ENCODE measurements at places on chromosomes 2 and 18.

DNA sequence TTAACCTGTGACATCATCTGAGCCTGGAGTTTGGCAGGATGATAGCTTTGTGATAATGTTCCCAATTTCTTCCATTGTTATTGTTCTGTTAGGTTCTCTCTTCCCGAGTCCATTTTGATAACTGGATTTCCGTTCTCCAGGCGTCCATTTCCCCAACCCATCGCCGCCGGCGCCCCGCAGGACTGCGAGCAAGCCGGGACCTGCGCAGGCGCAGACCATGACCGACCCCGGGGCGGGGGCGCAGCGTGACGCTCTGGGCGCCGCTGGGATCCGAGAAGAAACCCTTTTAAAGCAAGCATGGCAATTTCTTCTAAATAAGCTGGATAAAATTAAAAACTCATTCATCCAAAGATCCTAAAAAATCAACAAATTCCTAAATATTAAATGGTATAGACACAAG is at the start of gene SLC25A52:
Gene SLC25A52, minus strand, starts transcription at position 186 of the 400 bp plus-strand sequence. CDS start 219 bp downstream, outside the sequence.
- no peak for DNase-seq

- DNase-seq: no peak
Measured at GRCh38 chr2:231667496-231667895, 40.8 kb upstream of the PTMA start.

DNA sequence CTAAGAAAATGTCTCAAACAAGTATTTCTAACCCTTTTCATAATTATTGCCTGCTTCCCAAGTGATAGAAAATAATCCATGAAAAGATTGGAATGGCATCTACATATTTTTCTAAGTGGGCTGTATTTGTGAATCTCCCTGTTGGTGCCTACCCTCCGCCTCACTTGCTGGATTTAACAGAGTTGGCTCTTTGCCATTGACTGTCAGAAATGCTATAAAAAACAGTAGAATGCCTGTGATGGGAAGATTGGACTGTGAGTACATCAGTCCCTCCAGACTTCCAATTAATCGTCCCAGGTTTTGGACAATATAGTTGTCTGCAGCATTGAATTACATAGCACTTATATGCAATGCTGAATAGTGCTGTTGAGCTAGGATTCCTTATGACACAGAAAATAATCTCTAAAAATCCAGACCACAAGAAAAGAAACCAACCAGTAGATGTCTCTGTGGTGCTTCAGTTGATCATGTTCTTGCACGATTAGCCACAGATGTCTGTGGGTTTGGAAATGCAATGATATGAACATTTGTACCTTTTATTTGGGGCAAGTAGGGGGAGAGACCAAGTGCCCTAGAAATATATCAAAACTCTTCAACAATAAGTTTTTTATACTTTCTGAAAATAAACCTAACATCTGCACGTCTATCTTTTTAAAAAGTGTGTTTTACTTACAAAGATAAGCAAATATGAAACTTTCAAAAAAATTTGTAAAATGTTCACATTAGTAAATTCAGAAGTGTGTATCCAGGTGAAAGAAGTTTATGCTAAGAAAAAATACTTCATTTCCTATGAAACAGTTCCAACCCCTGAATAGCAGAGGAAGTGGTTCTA is 88.5 kb downstream of the DYNAP start:
- peak; percentile 73 for DNase-seq

DNA sequence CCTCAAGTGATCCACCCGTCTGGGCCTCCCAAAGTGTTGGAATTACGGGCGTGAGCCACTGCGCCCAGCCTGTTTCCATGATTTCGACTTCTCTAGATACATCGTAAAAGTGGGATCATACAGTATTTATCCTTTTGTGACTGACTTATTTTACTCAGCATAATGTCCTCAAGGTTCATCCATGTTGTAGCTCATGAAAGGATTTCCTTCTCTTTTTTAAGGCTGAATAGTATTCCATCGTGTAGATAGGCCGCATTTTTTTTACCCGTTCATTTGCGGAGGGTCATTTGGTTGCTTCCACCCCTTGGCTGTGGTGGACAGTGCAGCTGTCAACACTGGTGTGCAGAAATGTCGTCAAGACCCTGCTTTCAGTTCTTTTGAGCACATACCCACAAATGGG is 48.8 kb upstream of the SMAD7 start:
- no peak for DNase-seq

DNA sequence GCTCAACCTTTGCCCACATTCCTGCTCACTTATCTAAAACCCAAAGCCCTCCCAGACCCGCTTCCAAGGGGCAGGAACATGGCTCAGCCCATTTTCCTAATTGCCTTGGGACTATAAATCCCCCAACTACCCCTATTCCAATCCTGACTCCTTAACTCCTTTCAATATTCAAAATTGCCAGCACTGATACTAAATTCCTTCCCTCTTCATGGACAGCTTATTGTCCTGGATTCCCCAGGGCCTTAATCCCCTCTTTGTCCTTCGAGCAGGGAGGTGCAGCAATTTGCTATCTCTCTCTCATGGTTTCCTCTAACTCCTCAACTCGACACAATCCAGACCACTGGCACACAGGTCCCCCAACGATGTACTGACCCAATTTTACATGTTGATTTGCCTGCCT is 99.1 kb downstream of the SLC25A12 start:
- no peak for DNase-seq

- no peak for DNase-seq
Measured at GRCh38 chr2:109702250-109702985, 88.3 kb downstream of the SOWAHC start.

DNA sequence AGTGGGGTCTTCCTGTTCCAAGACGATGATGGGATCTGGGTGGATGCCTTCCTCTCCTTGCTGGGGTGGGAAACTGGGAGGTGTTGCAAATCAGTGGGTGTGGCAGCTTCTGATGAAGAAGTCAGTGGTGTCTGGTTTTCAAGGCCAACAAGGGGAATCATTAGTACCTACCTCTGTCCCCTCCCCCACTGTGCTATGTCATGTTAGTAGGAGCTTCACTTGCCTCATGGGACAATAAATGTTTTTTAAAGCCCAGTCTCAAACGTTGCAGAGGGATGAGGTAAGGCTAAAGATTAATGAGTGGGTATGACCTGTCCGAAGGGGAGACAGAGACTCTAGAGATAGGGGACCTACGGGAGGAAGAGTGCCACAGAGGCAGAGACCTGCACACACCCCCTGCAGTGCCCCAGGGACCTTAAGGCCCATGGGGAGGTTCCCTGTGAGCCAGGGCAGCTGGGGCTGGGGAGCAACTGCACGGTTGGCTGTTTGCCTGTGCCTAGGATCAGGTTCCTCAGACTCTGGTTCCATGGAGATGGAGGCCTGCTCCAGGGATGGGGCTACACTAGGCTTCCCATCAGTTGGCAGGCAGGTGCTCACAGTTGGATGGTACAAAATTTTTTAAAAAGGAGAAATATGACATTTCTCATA is 37.8 kb upstream of the SLC1A4 start:
- no peak for DNase-seq

DNA sequence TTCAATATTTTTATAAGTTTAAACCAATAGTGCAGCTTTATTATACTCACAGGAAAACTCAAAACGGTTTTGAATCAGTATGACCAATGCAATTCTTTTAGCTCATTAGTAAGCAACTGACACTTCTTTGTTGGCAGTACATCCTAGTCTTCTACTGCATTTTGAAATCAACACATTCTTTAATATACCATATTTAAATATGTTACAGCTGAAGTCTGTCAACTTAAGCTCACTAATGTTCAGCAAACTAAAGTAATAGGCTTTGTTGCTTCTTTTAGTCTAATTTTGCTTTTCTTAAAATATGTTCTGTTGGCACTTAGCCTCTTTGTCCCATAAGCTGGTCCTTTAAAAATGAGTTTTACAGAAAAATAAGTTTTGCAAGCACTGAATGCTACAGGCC is 55.4 kb upstream of the CCBE1 start:
- DNase-seq: no peak

DNA sequence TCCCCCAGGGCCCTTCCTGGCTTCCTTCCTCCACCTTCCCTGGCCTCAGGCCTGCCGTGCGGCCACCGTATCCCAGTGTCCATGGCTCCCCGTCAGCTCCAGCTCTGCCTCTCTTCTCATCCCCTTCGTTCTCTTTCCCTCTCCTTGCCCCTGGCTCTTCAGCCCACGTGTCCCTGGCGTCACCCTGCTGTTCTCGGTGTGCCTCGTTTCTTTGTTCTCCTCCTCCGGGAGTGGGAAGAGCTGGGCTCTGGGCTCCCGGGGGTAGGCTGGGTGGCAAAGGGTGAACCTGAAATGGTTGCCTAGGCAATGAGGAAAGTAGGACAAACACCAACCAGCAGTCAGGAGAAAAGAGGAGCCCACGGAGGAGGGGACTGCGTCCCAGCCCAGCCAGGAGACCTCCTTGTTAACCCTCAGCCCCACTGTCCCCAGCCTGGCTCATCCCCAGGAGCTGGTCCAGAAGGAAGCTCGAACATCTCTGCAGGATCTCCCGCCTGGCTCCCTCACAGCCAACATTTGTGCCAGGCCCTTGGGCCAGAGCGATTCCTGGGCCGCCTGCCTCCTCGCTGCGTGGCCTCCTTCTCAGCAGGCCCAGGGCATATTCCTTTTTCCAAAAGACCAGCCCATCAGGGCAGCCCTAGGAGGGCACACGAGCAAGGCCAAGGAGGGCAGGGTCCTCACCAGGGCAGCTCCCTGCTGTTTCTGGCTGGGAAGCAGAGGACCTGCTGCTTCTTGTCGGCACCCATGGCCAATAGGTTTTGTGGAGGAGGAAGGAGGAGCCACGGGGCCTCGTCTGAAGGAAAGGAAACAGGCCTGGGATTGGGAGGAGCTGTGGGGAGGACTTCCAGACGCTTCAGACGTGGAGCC is 30.9 kb upstream of the DNMT3A start:
- DNase-seq: no peak

DNA sequence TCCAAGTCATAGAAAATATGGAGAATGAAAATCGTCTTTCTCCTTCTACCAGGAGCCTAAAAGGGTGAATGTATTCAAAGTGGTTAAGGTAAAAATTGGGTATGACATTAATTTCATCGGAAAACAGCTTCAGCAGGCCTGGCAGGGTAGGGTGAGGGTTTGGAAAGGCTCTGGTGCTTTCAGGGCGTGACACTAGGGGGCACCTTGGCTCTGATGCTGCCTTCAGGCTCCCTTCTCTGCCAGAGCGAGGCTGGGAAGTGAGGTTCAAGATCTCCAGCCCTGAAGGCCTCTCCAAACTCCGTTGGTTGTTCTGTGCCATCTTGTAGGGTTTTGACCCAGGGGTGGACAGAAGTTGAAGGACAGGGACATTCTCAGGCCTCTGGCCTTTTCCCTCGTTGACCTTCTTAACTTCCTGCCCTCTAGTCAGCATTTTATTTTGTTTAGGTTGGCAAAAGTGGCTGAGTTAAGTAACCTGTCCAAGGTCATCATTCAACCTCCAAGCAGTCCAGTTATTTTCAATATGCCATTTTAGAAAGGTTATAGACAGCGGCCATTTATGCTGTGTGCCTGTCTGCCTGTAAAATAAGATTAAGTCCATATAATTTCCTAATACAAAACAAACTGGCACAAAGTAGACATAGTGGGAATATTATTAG is 40.3 kb downstream of the EML6 start:
- no peak for DNase-seq

- no peak for DNase-seq
Measured at GRCh38 chr2:218392891-218393462, 6.7 kb upstream of the CTDSP1 start.

DNA sequence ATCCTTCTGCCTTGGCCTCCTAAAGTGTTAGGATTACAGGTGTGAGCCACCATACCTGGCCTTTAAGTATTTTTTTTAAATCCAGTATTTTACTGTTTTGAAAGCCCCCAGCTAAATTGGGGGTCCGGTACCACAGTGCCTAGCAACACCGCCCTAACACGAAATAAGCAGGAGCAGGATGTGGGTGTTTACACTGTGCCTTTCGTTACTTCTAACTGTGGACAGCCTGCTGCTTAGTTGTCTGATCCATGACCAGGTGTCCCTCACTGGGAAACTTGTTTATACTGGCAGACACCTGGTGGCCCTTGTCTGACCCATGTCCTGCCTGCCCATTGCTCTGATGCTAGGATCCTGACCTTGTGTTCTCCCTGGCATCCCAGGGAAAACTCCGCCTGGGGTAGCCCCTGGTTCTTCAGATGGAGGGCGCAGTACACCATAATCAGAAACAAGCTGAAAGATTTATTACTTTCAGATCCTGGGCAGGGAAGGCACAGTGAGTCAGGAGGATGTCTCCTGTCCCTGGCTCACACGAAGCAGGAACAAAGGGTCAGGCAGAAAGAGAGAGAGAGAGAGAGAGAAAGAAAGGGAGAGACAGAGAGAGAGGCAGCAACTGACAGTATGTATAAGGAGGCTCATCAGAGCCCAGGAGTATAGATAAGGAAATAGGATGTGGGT is 55.7 kb downstream of the NCAPH start:
- DNase-seq: no peak

DNA sequence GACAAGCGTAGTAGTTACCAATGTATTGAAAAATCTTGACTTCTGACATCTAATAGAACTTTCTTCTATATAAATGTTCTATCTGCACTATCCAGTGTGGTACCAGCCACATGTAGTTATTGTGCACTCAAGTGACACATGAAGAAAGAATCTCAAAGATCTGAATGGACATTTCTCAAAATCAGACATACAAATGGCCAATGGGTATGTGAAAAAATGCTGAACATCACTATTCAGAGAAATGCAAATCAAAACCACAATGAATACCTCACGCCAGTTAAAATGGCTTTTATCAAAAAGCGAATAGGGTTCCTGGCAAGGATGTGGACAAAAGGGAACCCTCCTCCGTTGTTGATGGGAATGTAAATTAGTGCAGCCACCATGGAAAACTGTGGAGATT is 37.5 kb upstream of the SMCHD1 start:
- no peak for DNase-seq

DNA sequence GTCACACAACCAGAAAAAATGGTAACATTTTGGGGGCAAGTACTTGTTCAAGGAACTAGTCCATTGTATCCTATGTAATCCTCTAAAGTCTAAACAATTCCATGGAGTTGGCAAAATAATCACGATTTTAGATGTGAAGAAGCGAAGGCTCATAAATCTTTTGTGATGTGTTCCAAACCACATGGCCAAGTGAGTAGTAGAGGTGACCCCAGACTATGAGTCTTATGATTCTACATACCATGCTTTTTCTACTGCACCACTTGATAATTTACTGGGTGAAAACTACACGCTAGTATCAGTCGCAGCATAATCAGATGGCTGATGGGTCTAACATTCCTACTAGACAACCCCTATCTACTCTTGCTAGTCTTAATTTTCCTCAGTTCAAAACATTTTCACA is 371.4 kb downstream of the OSR1 start:
- no peak for DNase-seq

DNA sequence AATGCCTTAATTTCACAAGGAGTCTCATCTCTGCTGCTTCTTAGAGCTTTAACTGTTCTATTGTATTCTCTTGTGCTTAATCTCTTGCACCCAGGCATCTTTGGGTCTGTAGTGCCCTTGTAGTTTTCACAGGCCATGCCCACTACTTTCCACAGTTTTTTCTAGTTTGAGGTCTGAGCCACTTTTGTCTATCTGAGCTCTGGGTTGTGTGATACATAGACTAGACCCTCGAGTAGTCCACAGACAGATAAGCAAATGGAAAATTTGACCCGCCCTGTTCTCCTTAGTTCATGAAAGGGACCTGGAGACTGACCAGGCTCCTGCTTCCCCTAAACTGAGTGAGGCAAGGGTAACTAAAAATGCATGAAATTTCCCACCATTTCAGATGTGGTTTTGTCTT is 466.8 kb upstream of the ZEB2 start:
- no peak for DNase-seq

- DNase-seq: no peak
Measured at GRCh38 chr2:121086450-121086849, 198.6 kb downstream of the TFCP2L1 start.
